ENCODE measurements at places on chromosomes 1 and 21.
A peak's percentile ranks its signal among the peaks of the same experiment; 100 is the strongest.

DNA sequence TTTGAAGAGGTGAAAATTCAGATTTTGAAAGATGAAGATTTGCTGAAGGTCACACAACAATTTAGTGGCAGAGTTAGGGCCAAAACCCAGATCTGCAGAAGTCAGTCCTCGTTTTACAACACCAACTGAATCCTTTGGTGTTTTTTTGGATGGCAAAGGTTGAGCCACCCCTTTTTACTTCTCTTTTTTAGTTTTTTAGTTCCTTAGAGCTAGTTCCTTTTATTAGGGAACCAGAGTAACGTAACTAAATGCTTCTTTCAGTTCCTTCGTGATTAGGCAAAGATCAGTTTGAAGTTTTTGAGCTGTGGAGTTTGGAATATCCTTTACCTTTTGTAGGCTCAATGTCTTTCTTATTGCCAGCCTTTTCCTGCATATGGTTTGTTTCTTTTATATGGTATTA lies 67.9 kb upstream of the ARID1A start:
- DNase-seq: no peak

DNA sequence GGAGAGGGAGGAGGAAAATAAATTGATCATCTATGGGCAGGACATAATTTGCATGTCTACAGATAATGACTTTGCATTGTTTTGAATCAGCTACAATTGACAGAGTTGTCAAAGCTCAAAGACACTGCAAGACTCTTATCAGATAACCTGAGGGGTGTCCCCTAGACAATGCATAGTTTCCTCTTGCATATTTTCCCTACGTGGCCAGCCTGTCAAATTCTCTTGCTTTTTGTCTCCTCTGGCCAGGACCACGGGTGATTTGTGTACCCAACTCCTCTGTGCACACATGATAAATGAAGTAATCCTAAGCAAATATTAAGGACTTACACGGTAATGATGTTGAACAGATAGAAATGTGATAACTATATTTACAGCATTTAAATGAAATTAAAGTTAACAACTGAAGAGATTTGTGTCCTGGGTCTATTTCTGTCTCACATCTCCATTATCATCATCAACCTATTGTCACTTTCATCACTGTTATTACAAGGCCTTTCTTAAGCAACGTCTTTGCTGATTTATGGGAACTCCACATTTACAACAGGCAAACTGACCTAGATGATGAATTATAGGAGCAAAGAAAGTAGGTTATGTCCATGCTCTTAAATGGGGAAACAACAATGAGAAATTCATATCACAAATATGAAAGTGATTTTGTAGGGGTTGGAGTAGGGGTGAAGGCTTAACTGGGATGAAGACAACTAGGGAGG lies 18.8 kb downstream of the BATF3 start:
- DNase-seq: no peak

DNA sequence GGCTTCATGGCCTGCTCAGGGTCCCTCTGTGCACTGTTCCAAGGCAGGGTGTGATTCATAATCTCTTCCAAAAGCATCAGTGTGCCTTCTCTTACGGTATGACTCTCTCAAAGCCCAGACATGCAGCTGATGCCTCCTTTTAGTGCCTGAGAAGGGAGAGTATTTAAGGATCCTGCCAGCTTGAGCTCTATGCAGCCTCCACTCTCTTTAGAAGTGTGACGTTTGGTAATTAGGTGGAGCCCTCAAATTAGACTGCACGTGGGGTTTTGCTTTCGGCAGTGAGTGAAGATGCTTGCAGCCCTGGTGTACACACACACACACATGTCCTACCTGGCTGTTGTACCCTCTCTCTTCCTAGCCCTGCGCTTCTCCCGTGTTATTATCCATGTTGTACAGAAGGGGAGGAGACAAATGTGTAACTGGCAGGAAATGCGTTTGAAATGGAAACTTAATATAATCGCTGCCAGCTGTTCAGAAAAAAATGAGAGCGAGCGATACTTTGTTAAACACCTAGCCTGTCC lies 2.6 kb upstream of the C1orf174 start:
- DNase-seq: no peak

- DNase-seq: peak; percentile 12
Observed at GRCh38 chr1:57423656-57424211, at the start of gene DAB1. TSS of gene DAB1 (minus strand) at chr1:57424060. CDS start at chr1:57291030, 133,030 bp downstream.

DNA sequence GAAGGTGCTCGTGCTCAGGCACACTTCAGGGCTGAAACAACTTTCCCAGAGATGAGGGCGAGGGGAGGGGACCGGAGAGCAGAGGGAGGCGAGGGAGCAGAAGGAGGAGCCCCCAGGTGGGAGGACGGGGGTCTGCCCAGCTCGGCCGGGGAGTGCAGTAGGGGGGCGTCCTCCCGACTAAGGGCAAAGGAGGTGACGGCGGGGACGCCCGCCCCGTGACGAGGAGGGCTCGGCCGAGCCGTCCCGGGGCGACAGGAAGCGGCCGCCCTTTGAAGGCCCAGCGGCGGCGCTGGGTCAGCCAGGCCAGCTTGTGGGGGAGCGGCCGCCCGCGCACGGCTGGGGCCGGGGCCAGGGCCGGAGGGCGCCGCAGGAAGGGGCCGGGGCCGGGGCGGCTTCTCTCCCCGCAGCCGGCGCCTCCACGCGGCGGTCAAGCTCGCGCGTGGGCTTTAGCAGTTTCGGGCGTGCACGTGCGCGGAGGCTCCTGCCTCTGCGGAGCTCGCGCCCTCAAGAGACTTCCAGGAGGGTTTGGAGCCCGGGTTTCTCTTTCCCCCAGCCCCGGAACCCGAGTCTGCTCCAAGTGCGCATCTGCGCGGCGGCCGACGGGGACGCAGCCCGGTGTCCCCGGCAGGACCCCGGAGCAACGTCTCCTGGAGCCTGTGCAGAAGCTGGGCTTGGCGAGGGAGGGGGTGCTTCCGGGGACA lies 100.8 kb upstream of the SLC45A1 start:
- peak; percentile 34 for DNase-seq

GRCh38 chr1:23459338-23459757 lies 24.6 kb downstream of the ASAP3 start:
- DNase-seq: no peak

DNA sequence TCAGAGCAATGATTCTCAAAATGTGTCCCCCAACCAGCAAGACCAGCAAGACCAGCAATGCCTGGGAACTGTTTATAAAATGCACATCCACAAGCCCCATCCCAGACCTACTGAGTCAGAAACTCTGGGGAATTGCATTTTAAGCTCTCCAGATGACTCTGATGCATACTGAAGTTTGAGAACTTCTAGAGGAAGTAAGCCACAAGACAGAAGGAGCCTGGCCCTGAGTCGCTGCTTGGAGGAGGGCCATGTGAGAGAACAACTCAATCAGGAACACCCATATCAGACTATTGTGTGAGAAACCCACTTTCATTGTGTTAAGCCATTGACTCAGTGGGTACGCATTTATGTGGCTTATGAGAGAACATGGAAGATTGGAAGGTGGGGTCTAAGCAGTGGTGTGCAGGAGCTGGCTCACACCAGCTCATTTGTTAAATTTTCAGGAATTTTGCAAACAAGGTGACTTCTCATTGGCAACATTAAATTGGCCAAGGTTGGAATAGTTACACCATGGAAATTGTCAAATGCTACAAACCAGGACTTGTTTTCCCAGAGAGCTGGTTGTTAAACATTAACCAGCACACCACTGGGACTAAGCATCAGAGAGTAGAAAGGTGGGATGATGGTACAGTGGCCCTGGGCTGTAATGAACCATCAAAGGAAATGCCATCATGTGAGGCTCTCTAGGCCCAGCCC lies 38.9 kb downstream of the ATP1A1 start:
- peak; percentile 32 for DNase-seq

DNA sequence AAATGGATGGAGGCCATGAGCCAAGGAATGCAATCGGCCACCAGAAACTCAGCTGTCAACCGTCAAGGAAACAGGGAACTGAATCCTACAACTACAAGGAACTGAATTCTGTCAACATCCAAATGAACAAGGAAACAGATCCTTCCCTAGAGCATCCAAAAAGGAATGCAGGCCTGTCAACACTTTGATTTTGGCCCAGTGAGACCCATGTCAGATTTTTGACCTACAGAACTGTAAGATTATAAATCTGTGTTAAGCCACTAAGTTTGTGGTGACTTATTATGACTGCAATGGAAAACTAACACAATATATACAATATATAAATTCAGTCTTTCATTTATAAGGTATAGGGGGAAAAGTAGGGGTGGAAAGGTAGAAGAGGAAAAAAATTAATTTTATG lies 55.3 kb downstream of the SHCBP1L start:
- no peak for DNase-seq

DNA sequence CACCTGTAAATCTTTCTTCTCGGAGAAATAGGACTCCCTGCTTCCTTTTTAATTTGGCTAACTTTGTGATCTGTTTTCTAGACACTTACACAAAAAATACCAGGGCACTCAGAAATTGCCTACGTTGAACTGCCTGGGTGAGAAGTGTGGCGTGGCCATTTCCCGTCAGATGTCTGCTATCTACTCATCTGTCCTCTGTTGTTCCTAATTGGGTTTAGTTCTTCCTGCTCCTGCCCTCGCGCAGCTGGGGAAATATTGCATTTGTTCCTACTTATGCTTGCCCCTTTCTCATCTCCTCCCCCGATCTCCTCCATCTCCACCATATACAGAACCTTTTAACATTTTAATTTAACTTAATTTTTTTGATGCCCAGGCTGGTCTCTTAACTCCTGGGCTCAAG lies 55.1 kb downstream of the CD58 start:
- no peak for DNase-seq

- peak; percentile 49 for DNase-seq
Observed at GRCh38 chr1:203669739-203670138, 43.1 kb downstream of the ATP2B4 start.

DNA sequence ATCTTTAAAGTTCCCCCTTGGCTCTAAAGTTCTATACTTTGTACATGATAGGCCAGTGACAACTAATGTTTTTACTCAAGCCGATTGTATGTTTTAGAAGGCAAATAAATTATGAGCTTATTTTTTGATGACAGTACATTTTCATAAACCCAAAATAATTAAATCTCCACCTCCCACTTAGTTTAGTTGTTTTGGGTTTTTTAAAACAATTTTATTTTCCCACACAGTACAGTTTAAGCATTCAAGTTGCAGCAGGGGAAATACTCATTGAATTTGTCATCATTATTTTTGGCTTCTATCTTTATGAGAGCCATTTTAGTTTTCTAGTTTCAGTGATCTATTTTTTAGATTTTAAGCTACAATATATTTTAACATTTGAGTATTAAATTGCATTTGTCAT lies 93.6 kb downstream of the OLFML2B start:
- peak; percentile 38 for DNase-seq

- DNase-seq: no peak
Observed at GRCh38 chr21:38507374-38507942, 9.2 kb upstream of the ERG start.

DNA sequence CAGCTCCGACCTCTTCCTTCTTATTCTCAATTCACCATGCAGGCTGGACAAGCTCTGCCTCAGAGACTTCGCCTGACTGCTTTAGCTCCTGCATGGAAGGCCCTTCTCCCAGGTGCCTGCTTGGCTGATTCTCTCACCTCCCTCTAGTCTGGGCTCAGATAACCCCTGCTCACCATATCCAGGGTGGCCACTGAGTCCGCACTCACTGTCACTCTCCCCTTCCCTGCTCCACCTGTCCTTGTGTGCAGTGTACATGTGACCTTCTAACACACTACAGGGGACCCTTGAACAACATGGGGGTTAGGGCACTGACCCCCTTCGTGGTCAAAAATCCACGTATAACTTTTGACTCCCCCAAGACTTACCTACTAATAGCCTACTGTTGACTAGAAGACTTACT lies 14.4 kb upstream of the GALNT2 start:
- DNase-seq: no peak

GRCh38 chr1:207219979-207220889 lies 101.2 kb upstream of the CD55 start:
- DNase-seq: no peak

DNA sequence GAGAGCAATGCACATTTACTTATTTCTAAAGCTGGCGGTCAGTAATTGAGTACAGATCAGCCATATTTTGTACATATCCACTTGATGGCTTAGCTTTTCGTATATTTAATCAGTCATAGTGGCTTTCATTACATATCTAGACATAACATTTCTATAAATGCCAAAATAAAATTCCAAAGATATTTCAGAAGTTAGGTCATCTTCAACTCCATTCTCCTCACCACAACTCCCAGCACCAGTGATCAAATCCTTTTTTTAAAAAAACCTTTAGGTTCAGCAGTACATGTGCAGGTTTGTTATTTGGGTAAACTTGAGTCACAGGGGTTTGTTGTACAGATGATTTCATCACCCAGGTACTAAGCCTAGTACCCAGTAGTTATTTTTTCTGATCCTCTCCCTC lies 53.9 kb upstream of the GNG4 start:
- peak; percentile 76 for DNase-seq

GRCh38 chr1:176783309-176783708 lies 320.3 kb downstream of the PAPPA2 start:
- no peak for DNase-seq

DNA sequence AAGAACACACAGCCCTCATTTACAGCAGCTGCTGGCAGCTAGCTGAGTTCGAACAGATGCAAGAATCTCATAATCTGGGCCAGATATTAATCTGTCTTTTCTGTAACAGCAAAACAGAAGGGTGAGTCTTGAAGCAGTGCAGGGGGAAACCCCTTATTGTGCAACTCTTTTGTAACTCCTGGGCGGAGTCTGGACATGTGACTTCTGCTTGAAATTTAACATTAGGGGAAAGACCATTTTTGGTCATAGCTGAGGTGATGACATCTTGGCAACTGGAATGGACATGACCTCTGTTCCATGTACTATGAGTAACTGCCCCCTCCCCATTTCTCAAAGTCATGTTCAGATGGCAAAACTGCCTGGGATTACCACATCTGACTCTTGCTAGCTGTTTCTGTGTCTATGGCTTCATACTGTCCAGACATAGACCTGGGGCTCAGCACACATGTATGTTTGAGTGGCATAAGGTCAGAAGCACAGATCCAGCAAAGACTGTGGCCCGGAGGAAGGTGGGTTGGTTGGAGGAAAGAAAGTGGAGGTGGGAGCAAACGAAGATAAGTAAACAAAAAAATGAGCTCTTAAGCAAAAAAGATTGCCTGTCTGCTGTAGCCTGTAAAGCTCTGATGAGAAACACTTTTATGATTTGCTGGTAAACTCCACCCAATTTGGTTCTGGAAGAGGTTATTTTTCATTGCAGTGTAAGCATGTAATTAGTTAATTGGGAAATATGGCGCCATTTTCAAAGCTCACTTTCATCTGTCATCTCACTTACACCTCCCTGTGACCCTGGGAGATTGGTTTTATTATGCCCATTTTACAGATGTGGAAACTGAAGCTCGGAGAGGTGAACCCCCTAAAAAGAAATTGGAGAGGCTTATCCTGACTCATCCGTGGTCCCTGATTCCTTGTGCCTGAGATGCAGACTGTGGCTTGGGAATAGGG lies 26.1 kb downstream of the ETS2 start:
- DNase-seq: peak; percentile 96

DNA sequence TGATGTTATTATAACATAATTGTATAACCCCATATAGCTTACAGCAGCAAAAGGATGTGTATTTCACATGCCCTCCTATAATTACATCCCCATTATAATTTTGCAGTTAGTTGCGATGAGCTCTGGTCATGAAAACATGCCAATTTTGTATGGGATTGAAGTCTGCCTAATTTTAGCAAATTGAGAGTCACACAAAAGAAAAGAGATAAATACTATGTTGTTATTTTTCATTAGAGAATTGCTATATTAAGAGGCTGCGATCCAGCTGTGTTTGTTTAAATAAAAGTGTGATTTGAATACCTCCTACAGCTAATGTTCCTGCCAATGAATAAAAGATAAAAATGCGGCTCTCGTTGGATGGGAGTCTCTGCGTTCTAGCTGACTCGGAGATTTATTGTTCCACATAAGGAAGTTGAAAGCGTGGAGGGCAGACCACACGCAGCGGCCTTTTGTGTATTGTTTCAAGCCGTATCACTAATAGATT lies 461.0 kb upstream of the NFIA start:
- DNase-seq: no peak

GRCh38 chr1:242728696-242729095 lies 204.2 kb upstream of the PLD5 start:
- DNase-seq: no peak

All from EL (cell line).